Karpas-422 (cell line): ENCODE measurements at places on chromosomes 11 and 22.

DNA sequence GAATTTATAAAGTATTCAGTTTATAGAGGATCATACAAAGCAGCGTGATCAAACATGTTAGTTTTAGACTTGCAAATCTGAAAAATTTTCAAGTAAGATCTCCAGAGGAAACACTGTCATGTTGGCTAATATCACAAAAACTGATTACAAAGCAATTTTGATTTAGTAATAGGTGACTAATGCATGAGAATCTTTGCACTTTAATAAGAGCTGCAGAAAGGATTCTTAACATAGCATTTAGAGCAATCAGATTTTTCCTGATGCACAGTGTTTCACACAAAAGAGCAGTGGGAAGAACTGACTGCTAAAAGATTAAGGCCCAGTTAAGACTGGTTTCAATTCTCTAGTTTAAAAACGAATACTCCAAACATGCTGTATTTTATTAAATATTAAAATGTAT lies 321.2 kb downstream of the GUCY1A2 start:
- no peak for DNase-seq

DNA sequence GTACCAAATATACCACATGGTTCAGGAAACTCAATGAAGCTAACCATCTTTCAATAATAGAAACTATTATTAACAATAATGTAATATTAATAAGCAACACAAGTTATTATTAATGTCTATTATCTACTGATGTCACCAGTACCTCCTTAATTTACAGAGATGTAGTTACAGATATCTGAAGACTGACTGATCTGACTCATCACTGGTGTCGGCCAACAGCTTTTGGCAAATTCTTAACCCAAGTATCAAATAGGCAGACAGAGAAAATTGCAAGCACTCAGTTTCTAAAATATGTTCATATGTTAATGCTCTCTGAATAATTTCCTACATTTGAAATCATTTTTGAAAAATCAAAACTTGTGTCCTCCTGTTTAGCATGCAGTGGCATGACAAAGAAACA lies 100.4 kb upstream of the DDI1 start:
- no peak for DNase-seq

DNA sequence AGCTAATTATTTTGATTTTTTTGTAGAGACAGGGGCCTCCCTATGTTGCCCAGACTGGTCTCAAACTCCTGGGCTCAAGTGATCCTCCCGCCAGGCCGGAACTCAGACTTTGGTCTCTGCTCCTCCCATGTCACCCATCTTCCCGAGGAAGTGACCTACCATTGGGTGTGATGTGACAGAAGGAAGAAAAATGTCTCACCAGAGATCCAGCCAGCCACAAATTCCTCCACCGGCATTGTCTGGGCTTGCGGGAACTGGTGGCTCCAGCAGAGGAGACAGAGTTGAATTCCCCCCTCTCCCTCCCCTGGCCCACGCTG lies 772 bp downstream of the SLC25A45 start:
- DNase-seq, result peak; percentile 69

GRCh38 chr22:32334660-32335365 lies 22.9 kb upstream of the RFPL3 start:
- no peak for DNase-seq

DNA sequence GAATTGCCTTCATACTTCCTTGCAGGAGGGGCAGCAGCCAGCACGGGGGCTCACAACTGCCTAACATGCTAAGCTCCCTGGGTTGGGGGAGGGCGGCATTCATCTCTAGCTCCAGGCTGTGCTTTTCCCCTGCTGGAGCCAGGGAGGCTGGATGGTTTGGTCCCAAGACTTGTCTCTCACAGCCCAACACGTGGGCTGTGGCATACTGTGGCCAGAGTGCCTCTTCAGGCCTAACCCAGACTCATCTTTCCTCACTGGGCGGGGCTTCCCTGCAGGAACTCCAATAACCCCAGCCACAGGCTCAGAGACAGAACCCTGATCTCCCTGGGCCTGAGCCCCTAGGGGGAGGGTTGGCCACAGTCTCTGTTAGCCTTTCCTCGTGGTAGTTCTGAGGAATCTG lies 121.9 kb upstream of the PLET1 start:
- DNase-seq, result no peak

- DNase-seq, result no peak
Measured at GRCh38 chr22:32615874-32616564, 141.4 kb downstream of the FBXO7 start.

DNA sequence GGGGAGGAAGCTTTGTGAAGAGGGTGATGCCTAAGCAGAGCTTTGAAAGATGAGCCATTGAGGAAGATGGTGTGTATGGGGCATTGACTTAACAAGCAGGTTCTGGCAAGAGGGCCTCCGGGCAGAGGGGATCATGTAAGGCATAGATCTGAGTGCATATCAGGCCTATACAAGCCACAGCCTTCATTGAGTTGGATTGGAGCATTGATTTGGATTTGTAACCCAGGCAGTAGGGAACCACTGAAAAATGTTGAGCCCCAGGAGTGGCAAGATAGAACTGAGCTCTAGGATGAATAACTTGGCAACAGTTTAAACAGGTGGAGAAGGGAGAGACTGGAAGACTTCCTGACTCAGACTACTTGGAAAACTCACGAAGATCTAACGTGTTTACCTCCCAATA lies 21.4 kb downstream of the PANX1 start:
- no peak for DNase-seq

- DNase-seq, result no peak
Measured at GRCh38 chr22:42236268-42236667, 34.2 kb downstream of the TCF20 start.

DNA sequence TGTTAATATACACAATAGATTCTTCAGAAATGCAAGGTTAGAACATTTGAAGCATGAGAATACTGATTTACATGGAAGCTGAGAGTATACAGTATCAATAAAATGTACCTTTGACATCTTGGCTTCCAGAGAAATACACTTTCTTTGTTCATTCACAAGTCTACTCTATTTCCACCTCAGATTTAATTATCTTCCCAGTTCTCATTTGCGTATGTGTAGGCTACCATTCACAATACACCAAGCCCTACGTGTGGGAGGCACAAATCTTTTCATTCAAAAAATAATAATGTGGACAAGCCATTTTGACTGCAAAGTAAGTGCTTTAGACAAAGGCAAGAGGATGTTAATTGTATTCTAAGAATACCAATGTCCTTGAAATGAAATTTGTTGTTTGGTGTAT lies 132.7 kb upstream of the MTMR2 start:
- no peak for DNase-seq

DNA sequence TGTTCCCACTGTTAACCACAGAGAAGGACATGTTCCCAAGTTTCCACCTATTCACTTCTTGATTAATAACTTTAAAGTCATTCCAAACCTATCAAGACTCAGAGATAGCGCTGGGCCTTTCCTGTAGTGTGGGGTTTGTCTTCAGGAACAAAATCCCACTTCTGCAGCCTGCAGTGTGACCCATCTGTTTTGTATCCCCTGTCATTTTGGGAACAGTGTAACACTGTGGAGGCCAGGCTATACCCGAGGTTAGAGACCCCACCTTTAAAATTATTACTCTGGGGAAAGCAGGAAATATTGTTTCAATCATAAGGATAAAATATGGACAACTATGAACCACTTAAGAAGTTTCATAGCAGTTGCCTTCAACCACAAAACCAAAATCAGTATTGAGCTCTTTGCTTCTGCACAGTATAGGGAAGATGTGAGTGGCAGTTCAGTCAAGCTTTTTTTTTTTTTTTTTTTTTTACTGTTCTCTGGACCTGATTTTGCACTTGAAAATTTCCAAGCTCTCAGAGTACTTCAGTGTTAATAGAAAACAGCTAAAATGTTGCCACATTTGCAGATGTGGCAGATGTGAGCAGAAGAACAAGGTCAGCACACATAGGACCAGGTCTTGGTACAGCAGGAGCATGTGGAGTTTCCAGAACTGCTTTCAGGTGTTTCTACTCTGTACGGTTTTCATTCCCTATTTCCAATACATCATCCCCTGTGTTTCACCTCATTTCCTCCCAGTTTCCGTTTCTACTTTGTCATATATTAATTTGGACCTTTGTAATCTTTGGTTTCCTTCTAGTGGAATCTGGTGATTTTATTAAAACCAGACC lies 121.5 kb downstream of the MAML2 start:
- no peak for DNase-seq

DNA sequence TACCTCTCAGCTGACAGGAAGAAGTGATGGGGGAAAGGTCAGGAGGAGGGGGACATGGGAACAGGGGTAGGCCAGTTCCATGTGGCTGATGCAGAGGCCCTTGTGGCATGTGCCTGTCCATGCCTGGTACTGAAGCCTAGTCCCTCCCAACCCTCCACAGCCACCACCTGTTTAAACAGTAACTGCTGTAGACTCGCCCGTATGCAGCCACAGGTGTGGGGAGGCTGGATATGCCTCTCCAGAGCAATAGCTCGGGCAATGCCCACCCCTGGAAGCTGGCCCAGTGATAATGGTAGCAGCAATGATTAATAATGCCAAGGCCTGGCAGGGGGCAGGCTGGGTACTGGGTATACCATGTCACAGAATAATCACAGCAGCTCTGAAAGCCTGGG lies 2.3 kb downstream of the SMTN start:
- DNase-seq, result no peak

GRCh38 chr11:66823700-66824099 lies 19.5 kb upstream of the RCE1 start:
- DNase-seq, result no peak

DNA sequence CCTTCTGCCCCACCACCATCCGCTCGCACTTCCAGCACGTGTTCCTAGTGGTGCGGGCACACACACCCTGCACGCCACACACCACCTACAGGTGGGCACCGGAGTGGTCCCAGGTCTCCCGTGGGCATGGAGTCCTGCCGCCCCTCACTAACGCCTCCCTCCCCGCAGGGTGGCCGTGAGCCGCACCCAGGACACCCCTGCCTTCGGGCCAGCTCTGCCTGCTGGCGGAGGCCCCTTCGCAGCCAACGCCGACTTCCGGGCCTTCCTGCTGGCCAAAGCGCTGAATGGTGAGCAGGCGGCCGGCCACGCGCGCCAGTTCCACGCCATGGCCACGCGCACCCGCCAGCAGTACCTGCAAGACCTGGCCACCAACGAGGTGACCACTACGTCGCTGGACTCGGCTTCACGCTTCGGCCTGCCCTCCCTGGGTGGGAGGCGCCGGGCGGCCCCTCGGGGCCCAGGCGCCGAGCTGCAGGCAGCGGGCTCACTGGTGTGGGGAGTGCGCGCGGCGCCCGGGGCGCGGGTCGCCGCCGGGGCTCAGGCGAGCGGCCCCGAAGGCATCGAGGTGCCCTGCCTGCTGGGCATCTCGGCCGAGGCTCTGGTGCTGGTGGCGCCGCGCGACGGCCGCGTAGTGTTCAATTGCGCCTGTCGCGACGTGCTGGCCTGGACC lies 8.5 kb downstream of the SIPA1 start:
- no peak for DNase-seq

DNA sequence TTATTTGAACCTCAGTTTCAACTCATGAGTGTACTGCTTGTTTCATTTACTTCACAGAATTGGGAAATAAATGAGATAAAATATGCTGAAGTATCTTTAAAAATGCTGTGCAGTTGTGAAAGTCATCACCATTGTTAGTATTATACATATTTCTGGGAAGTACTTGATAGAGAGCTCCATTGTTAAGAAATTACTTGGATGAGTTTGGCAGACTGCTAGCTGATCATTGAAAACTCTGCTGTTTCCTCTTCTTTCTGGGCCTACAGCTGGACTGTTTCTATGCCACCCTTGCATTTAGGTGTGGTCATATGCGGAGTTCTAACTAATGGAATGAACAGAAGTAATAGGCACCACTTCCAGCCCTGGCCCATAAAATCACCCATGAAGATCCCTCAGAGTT lies 10.0 kb downstream of the SIK2 start:
- DNase-seq, result no peak

DNA sequence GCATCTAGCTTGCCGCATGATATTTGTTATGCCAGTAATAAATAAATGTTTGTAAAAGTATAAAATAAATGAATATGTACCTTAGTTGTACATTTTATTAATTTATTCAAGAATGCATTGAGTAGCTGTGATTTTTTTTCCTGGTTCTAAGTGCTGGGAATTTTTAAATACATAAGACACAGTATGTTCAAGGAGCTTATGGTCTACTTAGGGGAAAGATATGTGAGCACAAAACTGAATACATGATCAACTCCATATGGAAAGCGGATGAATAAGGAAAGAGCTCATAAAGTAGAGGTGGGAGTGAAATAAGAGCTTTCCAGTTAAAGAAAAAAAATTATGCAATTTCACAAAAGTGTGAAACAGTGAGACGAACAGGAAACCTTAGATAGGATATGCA lies 944.2 kb upstream of the CCDC90B start:
- DNase-seq, result no peak

DNA sequence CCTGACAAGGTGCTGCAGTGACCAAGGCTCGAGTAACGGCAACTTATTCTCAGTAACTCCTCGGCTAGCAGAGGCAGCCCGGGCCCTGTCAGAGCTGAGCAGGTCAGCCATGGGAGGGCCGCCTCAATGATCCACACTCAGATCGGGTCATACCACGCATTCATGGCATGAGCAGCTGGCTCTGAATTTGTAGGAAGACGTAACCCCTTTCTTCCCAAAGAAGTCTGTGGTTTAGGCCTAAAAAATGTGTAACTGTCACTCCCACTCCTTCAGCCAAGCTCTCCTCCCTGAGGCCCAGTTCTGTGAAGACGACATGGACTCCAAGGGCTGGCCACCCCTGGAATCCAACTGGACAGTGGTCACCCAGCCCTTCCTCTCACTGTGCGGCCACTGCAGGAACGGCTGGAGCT lies 30.0 kb downstream of the PPP2R1B start:
- no peak for DNase-seq
